ENCODE measurements at places on chromosomes 5 and 9.

GRCh38 chr9:14561929-14562405 is 131.3 kb downstream of the ZDHHC21 start:
- DNase-seq: no peak

- no peak for DNase-seq
Measured at GRCh38 chr5:109486200-109486804, 76.5 kb upstream of the PJA2 start.

DNA sequence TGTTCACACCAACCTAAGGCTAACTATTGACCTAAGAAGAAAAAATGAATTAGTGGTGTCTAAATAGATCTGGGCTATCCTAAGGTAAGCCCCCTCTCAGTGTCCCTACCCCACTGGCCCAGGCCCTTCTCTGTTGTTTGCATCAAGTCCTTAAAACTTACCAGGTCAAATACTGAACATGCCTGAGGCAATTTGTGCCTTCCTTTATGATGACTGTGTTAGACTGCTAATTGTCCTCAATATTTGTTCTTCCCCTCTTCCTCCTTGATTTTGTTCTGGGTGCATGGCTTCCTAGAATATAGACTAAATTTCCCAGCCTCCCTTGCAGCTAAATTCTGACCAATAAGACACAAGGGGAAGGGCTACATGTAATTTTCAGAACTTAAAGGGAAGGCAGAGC is 199.9 kb downstream of the ADAMTS12 start:
- no peak for DNase-seq

GRCh38 chr5:132204371-132205135 is 23.1 kb downstream of the P4HA2 start:
- no peak for DNase-seq

DNA sequence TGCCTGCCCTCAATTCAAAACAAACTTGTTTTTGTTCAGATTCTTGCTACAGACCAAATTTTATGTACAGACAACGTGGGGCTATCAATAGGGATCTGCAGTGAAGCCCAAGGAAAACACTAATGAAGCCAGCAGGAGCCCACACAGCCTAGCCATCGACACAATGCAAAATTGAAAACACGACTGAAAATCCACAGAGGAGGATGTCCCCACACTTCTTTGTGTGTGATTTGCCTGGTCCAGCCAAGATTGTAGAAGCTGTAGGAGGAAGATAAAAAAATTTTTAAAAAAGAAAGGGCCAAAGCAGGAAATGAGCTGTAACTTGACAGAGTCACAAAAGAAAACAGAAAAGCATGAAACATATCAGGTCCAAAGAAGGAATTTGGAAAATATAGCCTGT is 34.8 kb downstream of the HTR4 start:
- DNase-seq: no peak

DNA sequence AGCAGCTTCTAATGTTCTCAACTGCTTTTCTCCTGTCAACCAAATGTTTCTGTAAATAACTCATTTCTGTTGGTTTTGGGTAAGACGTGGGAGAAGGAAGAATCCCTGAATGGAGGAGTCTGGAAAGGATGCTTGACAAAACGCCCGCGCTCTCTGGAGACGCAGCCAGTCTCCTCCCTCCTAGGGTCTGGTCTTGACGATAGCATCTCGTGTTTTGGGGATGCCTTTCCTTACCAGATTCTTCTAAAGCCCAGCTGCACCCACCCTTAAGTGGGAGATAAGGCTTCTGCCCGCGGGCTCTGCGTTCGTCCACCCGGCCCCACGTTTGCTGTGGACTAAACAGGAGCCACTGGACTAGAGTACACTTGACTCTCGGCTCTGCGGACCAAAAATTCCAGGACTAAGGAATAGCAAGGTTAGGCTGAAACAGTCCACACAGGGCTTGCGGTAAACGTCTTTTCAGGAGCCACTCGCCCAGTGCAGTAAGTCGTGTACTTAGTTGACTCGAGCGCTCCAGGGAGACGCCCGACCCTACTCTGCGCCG is 491 bp upstream of the CTSL start:
- no peak for DNase-seq

- DNase-seq: no peak
Measured at GRCh38 chr9:87740209-87740608, 14.3 kb downstream of the CTSL start.

- no peak for DNase-seq
Measured at GRCh38 chr5:124060011-124060410, 548.0 kb downstream of the CSNK1G3 start.

GRCh38 chr9:75169623-75170022 is 81.3 kb downstream of the OSTF1 start:
- no peak for DNase-seq

DNA sequence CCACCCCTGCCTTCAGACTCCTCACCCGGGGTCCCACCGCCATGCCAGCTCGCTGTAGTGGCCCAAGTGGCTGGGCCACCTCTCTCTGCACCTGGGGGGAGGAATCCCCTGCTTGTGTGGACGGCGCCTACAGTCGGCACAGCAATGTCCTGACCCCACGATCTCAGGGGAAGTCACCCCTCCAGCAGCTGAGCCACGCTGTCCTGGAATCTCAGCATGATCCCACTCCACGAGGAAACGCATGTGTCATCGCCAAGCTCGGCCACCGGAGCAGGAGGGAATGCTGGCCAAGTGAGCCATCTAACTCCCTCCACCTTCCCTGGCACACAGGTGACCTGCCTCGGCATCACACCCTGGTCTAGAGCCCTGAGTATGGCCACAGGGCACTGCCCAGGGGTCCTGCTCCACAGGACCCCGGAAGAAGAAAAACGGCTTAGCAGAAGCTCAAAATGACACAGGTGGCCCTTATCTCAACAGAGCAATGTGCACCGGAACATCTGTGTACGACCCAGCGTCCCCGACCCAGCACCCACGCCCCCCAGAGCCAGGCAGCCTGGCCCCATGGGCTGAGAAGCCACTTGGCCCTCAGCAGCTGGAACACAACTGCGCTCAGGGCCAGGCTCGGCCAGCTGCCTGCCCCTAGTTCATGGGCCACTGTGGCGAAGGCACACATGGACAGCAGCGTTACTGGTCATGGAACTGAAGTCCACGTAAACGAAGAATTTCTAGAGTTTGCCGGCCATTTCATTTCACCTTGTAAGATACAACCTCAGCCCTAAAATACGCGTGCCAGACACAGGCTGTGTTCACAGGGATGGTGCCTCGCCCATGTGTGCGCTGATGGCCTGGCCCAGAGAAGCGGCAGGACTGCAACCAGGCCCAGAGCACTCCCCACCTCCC is 23.4 kb upstream of the CAMSAP1 start:
- DNase-seq: no peak

DNA sequence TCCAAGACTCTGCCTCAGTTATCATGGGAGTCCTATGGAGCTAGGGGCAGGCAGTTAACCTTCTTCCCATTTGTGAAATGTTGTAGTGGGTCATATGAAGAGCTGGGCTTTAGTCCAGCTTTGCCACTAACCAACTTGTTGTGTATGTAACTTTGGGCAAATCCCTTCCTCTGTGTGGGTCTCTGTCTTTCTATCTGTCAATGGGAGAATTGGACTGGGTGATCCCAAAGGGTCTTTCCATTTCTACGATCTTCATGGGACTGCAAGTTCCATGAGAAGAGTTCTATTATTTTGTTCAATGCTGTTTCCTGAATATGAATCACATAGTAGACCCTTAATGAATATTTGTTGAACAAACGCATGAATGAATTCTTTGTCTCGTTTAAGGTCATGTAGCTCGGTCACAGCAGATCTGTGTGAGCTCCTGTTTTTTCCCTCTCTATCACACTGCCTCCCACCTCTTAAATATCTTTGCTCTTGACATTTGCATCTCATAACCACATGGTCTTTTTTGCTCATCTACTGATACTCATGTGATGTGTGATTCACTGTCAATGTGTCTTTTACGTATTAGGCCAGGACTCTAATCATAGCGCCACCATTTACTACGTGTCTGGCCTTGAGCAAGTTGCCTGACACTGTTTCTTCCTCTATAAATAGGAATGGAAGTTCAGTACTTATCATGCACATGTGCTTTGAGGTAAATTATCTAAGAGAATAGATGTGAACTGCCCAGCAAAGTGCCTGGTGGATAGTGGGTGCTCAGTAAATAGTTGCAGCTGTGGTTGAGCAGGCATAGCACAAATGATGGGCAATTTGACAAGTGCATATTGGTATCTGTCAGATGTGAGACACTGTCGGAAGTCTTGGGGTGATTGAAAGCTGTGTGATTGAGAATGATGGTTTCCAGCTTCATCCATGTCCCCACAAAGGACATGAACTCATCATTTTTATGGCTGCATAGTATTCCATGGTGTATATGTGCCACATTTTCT is 37.4 kb downstream of the PTTG1 start:
- DNase-seq: no peak

DNA sequence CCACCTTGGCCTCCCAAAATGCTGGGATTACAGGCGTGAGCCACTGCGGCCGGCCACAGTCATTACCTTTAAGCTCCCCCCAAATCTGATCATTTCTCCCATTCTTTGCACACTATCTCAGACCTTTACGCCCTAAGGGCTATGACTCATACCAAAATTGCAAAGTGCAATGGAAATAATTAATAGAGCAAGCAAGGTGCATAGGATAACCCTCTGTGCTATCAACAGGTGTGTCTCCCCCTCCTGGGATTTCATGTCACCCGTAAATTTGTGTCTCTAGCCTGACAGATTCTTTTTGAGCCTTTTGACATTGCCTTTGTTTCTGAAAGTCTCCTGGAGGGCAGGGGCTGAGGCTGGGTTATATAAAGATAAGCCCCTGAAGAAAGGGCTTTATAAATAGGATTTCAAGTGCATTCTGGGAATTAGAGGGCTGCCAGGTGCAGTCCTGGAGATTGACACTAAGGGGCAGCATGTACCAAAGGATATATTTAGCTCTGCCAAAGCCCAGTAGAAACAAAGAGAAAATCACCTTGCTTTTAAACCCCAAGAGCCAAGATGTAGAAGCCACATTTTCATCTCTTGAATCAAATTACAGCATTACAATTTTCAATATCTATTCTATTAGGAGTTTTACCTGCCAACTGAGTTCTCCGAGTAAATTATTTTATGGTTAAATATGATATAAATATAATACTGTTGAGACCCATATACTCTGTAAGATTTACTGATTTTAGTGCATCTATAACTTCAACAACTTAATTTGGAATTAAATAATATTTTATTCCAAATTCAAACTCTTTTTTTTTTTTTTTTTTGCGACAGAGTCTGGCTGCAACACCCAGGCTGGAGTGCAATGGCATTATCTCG is 18.2 kb downstream of the S100Z start:
- no peak for DNase-seq

- DNase-seq: peak; percentile 90
Measured at GRCh38 chr9:37027582-37028419, 6.3 kb downstream of the PAX5 start.

GRCh38 chr5:143194206-143194605 is 209.3 kb downstream of the NR3C1 start:
- no peak for DNase-seq

- DNase-seq: no peak
Measured at GRCh38 chr5:81739291-81739690, 11.6 kb downstream of the SSBP2 start.
